ENCODE measurements at places on chromosomes 12 and 14. TPM values are rescaled to one million over a fixed set of nuclear protein-coding genes. Genes with fewer than 3 reads are reported as not detected.

GRCh38 chr14:76993752-76994151 lies 34.8 kb downstream of the IRF2BPL start:
- no peaks in the 10 kb centered on the region for H3K36me3 ChIP-seq
- peaks cover 3% of the 10 kb centered on the region for H3K4me1 ChIP-seq
- DNase-seq: no peak
- no peak overlapping the region for H3K27ac ChIP-seq

DNA sequence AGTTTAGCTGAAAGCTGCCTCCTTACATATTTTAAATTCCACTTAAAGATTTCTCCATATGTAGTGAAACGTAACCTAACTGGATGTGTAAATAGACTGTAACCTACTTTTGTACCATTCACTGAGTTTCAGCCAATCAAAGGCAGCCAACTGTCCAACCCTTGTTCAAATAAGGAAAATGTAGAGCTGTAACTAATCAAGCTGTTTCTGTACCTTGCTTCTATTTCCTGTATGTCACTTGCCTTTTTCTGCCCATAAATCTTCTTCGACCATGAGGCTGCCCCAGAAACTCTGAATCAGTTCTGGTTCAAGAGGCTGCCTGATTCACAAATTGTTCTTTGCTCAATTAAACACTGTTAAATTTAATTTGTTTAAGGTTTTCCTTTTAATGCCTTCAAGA lies 6.3 kb downstream of the SLC7A8 start:
- peaks cover 28% of the 10 kb centered on the region for H3K27me3 ChIP-seq
- H3K4me3 ChIP-seq: no peak overlapping the region
- H3K36me3 ChIP-seq: no peaks in the 10 kb centered on the region
- H3K4me1 ChIP-seq: no peaks in the 10 kb centered on the region

- no peak for DNase-seq
Observed at GRCh38 chr14:50044042-50044651, 72.2 kb downstream of the VCPKMT start.

DNA sequence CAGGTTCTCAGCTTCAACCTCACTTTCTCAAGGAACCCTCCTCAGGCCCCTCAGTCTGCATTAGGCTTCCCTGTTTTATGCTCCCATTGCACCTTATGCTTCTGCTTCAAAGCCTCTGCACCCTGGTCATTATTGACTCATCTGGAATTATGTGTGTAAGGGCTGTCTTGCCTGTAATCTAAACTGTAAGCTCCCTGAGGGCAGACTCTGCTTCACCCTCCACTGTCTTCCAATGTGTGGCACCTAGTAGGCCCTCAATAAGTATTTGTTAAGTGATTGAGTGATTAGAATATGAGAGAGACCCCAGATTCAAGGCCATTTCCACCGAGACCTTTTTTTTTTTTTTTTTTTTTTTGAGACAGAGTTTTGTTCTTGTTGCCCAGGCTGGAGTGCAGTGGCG lies 79.1 kb downstream of the VCPKMT start:
- H3K27me3 ChIP-seq: no peaks in the 10 kb centered on the region
- no peak overlapping the region for H3K27ac ChIP-seq
- H3K4me3 ChIP-seq: no peak overlapping the region
- peaks cover 35% of the 10 kb centered on the region for H3K4me1 ChIP-seq
- H3K36me3 ChIP-seq: no peaks in the 10 kb centered on the region

DNA sequence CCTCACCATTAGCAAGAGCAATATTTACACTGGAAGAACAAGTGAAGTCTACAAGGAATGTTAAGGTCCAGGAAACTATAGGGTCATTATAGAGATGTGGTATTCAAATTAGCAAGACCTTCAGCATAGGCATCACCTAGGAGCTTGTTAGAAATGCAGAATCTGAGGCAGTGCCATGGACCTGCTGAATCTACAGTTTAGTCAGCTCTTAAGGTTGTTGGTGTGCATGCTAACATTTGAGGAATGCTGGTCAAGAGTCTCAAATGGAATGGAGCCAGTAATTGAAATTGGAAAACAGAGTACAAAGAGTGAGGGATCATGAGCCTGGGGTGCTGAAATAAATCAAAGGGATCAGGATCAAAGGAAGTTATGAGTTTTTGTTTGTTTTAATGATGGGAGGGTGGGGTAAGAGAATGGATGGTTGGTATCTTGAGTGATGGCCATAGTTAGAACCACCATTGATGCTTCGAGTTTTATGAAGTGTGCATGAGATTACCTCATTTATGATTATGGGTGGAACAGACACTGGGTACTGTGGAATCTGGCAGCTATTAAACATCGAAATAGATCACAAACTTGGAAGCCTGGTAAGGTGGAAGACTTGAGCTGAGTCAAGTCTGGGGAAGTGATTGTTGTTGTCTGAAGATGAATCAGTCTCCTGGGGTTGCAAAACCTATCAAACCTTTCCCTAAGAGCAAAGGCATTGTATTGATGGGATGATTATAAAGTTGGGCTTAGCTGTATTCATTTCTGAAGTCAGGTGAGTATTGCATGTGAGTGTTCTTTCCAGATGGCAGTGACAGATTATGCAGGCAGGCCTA lies 323.3 kb upstream of the E2F7 start:
- no peaks in the 10 kb centered on the region for H3K27me3 ChIP-seq
- H3K27ac ChIP-seq: no peak overlapping the region
- no peak overlapping the region for H3K4me3 ChIP-seq
- peak; percentile 44 for DNase-seq
- no peaks in the 10 kb centered on the region for H3K36me3 ChIP-seq

- H3K27ac ChIP-seq: no peak overlapping the region
- no peaks in the 10 kb centered on the region for H3K36me3 ChIP-seq
Observed at GRCh38 chr12:96769400-96769799, 137.7 kb upstream of the NEDD1 start.

GRCh38 chr14:105330491-105330895 lies 15.9 kb downstream of the PACS2 start:
- H3K36me3 ChIP-seq: no peaks in the 10 kb centered on the region
- no peak overlapping the region for H3K27ac ChIP-seq
- H3K4me1 ChIP-seq: peaks cover 6% of the 10 kb centered on the region
- H3K27me3 ChIP-seq: no peaks in the 10 kb centered on the region
- no peak overlapping the region for H3K4me3 ChIP-seq
- DNase-seq: peak; percentile 60

GRCh38 chr12:63308671-63309070 lies 157.7 kb upstream of the AVPR1A start:
- no peak overlapping the region for H3K4me3 ChIP-seq
- DNase-seq: no peak
- no peak overlapping the region for H3K27ac ChIP-seq
- H3K36me3 ChIP-seq: no peaks in the 10 kb centered on the region
- no peaks in the 10 kb centered on the region for H3K27me3 ChIP-seq
- no peaks in the 10 kb centered on the region for H3K4me1 ChIP-seq

DNA sequence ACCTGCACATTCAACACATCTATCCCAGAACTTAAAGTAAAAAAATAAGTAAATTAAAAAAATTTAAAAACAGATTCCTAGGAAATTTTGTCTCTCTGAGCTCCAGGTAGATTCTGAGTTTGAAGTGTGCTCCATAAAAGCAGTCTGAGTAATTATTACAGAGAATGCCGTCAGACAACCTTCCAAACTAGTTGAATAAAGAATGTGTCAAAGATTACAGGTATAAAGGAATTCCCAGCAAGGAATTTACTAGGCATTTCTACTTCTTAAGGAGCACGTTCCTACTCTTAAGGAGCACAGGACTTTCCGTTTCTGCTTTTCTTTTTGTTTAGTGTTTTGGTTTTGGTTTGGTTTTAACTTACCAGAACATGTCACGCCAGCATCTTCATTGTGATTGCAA lies 7.1 kb downstream of the CD163 start:
- H3K36me3 ChIP-seq: no peaks in the 10 kb centered on the region
- no peaks in the 10 kb centered on the region for H3K4me1 ChIP-seq
- H3K27me3 ChIP-seq: no peaks in the 10 kb centered on the region
- no peak for DNase-seq

The GUCY2C gene
- total RNA-seq: 0.09 TPM

The CYP27B1 gene
- 1.5 TPM for total RNA-seq

The PROX2 gene
- total RNA-seq: not detected

The COX8C gene
- not detected for total RNA-seq

The TEX52 gene
- total RNA-seq: not detected

The IRF2BPL gene
- 55.3 TPM for total RNA-seq

All from astrocyte (in vitro differentiated cells and primary cell).